Stimulated activated CD4-positive, alpha-beta T cell treated with anti-CD3 and anti-CD28 coated beads, Interleukin-15, amount 100 ng/mL, for 1 hour (primary cell): ENCODE measurements at places on chromosomes 16 and 17.

GRCh38 chr17:17978481-17979424 is 6.1 kb downstream of the DRC3 start:
- no peak for DNase-seq

DNA sequence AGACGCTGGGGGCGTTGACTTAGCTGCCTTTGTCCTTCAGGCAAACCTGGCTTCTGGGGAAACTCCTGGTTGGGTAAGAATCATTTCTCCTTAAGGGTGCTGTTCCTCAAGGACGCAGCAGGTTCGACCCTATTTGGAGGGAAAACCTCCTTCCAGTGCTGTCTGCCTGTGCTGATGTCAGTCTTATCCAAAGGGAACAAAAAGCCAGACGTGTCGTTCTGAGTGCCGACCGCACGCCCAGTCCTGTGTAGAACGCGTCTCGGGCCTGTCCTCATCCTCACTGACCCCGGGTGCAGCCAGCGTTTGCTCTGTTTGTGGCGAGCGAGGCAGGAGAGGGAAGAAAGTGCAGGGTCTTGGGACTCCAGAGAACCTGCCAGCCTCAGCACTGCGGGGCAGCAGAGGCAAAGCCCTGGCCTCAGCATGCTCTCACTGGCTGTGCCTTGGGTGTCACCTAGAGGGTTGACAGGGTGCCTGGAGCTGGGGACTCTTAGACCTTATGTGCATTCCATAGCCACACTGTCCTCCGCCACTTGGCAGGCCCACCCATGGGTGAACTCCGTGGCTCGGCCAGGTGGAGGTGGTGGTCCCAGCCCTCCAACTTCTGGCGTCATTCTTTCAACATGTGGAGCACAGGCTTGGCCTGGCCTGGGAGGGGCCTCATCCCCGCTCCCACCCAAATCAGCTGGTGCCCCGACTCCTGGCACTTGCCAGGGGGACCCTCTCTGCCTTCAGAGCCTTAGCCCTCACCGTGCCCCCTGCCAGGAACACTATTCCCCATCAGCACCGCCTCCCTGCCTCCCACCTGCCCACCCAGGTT is 6.0 kb downstream of the SNN start:
- no peak for DNase-seq

DNA sequence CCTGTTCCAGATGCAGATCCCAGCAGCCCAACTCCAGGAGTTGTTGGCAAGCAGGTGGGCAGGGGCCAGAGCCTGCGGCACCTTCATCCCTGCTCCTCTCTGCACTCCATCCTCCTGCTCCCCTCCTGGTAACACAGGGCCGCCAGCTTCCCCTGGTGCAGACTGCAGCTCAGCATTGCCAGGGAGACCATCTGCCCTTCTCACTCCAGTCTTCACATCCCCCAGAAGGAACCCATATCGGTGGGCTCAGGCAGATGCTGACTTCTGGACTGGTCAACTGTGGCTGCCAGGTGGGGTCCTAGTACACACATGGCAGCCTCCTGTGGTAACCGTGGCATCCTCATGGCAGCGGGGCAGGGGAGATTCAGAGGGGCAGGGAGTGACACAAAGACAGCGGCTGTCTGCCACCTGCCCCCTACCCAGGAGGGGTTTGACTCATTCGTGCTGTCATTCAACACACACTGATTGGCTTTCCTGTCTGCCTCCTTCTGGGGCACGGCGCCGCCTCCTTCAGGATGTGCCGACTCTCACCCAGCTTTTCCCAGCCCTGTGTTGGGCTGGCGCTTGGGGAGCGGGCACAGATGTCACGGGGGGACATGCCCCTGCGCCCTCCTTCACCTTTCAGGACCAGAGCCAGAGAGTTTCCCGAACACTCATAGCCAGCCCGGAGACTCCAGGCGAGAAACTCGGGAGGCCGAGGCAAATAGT is 120.9 kb downstream of the CMIP start:
- DNase-seq: no peak

DNA sequence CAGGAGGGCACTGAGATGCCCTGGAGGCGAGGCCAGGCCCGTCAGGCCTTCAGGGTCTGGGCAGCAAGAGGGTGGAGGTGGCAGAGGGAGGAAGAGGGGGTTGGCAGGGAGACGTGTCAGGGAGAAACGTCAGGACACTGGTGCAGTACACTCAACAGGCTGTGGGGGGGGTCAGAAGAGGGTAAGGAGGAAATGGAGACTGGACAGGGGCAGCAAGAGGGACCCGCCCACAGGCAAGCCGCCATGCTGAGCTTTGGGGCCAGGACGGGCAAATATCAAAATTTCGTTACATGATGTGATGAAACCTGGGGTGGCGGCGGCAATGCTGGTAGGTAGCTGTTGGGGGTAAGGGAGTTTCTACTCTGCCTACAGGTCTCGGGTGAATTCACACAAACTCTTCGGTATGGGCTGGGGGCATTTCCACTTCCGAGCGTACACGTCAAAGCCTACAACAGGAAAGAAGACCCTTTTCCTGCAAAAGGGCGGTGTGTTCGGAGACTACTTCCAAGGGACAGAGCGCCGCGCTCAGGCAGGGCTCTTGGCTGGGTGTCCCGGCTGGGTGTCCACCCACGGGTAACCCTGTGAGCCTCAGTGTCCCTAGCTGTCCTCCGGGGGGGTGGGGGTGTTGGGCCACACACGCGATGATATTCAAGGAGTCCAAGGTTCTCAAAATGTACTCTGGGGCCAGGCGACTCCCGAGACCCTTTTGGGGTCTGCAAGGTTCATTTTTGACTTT is 43.3 kb upstream of the ATP2A3 start:
- DNase-seq: no peak

- no peak for DNase-seq
Measured at GRCh38 chr17:33260638-33261037, 32.5 kb downstream of the ASIC2 start.

GRCh38 chr17:45368651-45369050 is 51.8 kb upstream of the MAP3K14 start:
- DNase-seq: no peak

GRCh38 chr16:61415126-61415525 is 621.1 kb downstream of the CDH8 start:
- no peak for DNase-seq

DNA sequence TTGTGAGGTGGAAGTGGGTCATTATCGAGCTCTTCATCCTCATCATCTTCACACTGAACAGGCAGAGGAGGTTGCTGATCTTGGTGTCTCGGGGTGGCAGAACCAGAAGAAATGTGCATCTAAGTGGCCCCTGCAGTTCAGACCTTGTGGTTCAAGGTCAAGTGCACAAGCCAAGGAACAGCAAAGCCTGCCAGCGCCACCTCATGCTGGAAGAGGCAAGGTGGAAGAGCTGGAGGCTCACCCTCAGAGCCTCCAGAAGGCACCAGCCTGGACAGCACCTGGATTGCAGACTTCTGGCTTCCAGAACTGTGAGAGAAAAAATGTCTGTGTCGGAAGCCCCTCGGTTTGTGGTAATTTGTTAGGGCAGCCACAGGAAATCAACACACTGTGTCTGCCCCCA is 32.7 kb downstream of the IFT140 start:
- no peak for DNase-seq

DNA sequence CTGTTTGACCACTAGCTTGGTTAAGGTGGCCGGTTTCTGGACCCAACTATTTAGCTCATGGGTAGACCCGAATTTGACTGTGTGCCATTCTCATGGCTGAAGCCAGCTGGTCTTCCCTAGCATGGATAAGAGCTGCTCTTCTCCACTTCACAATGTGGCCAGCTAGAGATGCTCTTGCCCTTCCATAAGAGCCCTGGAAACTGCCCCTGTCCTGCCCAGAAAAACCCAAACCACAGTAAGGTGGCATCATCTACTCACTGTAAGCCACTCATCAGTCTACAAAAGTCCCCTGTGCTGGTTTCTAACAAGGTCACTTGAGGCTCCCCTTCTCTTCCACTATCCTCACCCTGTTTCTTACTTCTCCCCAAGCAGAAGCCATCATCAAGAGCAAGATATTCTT is 165.1 kb downstream of the HS3ST2 start:
- DNase-seq: no peak

- peak; percentile 59 for DNase-seq
Measured at GRCh38 chr16:569445-570254, at the start of gene PIGQ. PIGQ (plus strand) TSS chr16:569968; CDS start chr16:574075, 4,107 bp downstream.

DNA sequence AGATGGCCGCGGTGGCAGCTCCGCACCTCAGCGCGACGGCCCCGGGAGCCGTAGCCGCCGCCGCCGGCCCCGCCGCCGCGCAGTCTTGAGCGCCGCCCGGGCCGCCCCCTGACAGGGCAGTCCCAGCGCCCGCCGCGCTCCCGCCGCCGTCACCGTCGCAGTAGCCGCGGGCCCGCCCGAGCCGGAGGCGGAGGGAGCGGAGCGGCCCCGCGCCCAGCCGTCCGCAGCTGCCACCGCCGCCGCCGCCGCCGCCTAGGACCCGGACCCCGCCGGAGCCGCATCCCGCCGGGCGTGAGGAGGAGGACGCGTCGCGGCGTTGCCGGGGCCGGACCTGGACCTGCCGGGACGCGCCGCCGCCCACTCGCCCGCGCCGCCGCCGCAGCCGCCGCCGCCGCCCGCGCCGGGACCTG is 218 bp downstream of the TNRC6C start:
- DNase-seq: no peak

GRCh38 chr17:81160306-81160705 is 5.0 kb upstream of the PVALEF start:
- DNase-seq: no peak

GRCh38 chr17:51941272-51941671 is 217.2 kb downstream of the CA10 start:
- no peak for DNase-seq

DNA sequence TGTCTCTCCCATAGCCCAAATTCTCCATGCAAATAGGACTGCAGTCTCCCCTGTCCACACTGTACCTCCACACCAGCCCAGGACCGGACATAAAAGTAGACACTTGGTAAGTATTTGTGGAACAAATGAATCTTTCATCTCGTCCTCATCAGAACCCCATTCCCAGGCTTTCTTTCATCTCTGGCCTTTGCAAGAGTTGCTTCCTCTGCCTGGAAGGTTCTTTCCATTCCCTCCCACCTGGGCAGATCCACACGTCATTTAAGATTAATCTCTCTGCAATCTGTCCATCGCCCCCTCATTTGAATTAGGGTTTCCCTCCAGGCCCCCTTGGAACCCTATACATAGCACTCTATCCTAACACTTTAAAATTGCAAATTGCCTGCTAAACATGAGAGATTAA is 3.9 kb upstream of the NXPH3 start:
- DNase-seq: no peak

- no peak for DNase-seq
Measured at GRCh38 chr16:720447-720989, 428 bp upstream of the ANTKMT start.

DNA sequence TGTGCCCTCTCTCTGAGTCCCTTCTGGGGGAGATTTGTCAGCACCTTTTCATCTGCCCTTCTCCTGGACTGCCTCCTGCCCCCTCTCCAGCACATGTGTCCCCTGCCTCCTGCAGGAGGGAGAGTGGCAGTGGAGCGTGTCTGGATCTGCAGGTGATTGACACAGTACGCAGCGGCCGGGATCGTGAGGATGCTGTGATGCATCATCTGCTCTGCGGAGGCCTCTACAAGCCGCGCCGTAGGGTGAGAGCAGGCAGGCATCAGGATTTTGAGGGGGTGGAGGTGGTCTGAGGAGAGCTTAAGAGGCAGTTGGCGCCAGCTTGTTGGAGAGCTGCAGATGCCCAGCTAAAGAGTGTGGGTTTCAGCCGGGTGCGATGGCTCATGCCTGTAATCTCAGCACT is 10.9 kb downstream of the SLC9A5 start:
- DNase-seq: no peak

DNA sequence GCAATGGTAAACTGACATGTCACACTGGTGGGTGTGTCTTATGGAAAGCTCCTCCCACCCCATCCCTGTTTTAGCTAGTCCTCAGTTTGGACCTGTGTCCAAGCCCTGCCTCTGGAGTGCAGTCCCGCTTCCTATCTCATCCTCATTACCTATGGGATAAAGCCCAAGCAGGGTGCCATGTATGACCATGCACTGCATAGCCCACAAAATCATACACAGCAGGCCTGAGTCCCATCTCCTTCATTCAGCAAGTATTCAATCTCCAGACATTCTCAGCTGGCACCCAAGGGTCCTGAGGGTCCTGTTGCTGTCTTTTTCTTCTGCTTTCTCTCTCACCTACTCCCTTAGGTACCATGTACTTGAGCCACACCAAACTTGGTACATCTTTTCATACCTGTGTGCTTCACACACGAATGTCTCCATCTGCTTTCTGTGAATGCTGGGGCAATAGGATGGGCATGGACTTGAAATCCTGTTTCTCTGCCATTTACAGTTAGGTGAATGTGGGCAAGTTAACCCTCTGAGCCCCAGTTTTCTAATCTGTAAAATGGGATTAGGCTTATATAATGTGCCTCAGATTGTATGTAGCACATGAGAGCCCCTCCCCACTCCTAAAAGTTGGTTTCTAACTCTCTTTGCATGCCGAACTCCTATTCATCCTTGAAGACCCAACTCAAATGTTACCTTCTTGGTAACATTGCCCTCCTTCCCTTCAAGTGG is 28.5 kb downstream of the TNS4 start:
- DNase-seq: no peak

GRCh38 chr17:80452173-80452915 is 24.1 kb downstream of the NPTX1 start:
- DNase-seq: no peak

GRCh38 chr16:13391337-13391736 is 489.9 kb downstream of the SHISA9 start:
- DNase-seq: no peak

DNA sequence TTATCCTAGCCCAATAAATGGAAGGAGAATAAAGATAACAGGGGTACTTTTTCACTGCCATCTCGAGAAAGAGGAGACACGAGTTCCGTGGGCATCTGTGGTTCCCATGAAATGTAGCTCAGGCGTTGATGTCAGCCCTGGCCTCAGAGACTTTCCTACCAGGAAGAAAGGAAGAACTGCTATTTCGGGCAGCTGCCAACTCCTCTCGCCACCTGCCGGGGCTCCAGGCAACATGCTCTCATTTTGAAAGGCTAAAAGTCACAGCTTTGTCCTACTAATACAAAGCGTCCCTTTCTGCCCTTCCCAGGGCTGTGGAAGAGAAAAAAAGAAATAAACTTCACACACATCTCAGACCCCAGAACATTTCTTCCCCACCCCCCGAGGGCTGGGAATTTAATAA is 65.8 kb downstream of the DHRS7C start:
- no peak for DNase-seq

GRCh38 chr17:57330587-57330986 is 74.3 kb downstream of the MSI2 start:
- no peak for DNase-seq

GRCh38 chr17:42846594-42847280 is 2.4 kb downstream of the AOC2 start:
- DNase-seq: no peak

GRCh38 chr16:27792486-27793248 is 242.7 kb downstream of the KATNIP start:
- DNase-seq: no peak
